ENCODE measurements at places on chromosomes 4 and X. TPM values are rescaled to one million over a fixed set of nuclear protein-coding genes. Genes with fewer than 3 reads are reported as not detected.

The HSD17B11 gene
- 52.2 TPM for total RNA-seq

The CLDN24 gene
- total RNA-seq, result not detected

The TAF7L gene
- total RNA-seq, result 0.18 TPM

The RTL3 gene
- 0.12 TPM for total RNA-seq

The PAGE3 gene
- total RNA-seq, result not detected

The NBDY gene
- 12.1 TPM for total RNA-seq

The RBMXL3 gene
- total RNA-seq, result not detected

The CT45A2 gene
- total RNA-seq, result not detected

The CORIN gene
- total RNA-seq, result 5.8 TPM

The KDR gene
- 67.2 TPM for total RNA-seq

The BTC gene
- total RNA-seq, result 4.0 TPM

The TRIML2 gene
- not detected for total RNA-seq

The SPANXD gene
- not detected for total RNA-seq

The ADAMTS3 gene
- 9.8 TPM for total RNA-seq

The RAI2 gene
- total RNA-seq, result 5.3 TPM

The HHIP gene
- 1.6 TPM for total RNA-seq

The DDIT4L gene
- total RNA-seq, result 32.2 TPM

The USP26 gene
- not detected for total RNA-seq

The CLGN gene
- 0.47 TPM for total RNA-seq

The GPR78 gene
- 0.76 TPM for total RNA-seq

All from metanephros (tissue), 2 donors.